C1 segment of cervical spinal cord (tissue), 14 donors: ENCODE measurements at places on chromosomes 2 and 18.

DNA sequence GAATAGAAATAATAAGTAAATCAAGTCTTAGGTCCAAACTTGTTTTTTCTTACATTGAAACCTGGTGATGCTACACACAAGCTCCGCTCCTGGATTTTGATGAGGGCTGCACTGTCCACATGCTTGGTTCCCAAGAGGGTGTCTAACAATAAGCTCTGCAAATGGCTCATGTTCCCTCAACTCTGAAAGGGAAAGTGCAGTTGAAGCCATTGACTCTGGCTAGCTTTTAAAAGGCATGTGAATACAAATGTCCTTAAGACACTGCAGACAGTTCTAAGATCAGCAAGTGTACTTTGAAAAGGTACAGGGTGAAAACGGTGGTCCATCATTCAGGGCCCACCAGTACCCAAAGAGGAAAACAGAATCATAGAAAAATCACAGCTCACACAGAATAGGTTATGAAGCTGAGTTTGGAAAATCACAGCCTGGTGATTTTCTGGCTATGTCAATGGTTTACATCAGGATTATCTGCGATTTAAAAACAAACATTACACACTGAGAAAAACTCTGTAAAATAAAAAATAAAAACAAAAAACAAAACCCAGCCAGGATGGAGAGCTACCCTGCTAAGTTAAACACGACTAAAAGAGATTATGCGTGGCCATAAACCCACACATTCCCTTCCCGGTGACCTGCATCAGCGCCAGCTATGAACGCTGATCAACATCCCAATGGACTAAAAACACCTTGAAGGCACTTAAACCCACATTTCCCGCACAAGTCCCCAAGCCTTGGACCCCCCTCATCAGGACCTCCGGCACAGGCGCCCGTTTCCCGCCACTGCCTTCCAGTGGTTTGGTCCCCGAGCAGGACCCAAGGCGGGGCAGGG lies 554 bp downstream of the PFN4 start:
- DNase-seq, result no peak

GRCh38 chr2:43877782-43878464 lies 39.2 kb downstream of the ABCG8 start:
- peak; percentile 31 for DNase-seq

DNA sequence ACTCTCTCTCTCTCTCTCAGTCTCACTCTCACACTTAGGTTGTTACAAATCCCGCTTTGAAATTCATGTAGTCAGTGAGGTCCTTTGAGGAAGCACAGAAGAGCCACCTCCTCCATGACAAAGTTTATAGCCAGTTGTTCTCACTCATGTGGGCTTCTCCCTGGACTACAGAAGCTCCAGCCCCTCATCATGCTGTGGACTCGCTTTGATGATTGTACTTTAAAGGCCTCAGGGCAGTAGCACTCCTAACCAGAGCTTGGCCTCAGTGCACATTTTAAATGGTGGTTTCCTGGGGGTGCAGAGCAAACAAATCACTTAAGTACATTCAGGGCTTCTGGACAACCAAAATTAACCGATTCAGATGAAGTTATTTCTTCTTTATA lies 115.7 kb downstream of the MTCL1 start:
- no peak for DNase-seq

DNA sequence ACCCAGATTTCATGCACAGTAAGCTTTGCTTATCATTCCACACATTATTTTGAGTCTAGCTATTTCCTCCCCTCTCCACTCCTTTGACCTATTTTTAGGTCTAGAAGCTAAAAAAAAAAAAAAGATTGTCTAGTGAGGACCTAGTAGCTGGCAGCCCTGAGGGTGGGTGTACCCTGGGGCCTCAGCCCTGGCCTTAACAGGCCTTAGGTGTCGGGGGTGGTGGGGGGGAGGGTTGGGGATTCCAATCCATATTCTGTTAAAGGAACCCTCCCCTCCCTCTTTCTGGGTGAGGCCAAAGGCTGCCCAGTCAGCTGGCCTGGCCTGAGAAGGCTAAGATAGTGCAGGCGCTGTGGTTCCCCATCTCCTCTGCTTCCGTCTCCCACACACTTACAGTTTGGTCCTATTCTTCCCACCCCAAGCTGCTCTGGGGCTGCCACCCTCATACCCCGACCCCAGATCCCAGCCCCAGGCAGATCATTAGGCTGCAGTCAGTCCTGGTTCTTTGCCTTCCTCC lies 65.5 kb upstream of the HK2 start:
- DNase-seq, result no peak

DNA sequence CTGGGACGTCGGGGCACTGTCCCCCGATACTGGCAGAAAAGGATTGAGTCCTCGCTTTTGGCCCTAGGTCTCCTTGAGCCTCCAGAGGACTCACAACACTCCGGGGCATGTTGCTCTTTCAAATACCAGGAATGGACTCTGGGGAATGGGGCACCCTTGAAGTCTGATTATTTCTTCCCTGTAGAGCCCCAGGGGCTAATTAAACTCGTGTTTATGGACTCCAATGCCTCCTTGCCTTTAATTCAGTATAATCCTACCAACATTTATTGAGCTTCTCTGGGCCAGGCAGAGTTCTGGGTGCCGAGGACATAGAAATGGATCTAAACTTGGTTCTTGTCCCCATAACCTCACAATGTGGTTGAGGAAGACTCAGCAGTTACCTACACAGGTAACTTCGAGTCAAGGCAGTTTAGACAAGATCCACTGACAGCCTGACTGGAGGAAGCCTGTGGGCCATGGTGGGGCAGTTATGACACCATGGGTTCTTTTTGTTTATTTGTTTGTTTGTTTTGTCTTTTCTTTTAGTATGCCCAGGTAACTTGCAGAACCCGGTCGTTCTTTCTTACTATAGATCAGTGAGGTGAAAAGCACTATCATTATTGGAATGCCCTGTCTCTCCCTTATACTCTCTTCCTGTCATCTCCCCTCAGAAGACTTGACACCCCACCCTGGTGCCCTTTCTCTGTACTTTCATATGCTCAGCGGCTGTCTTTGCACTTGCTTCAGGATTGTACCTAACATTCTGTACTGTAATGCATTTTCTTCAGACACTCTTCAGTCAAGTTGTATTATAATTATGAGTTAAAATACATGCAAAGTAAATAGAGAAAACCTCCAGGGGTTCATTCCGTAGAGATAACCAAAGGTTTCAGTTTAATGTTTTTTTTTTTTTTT lies 3.2 kb downstream of the CFLAR start:
- peak; percentile 46 for DNase-seq

- no peak for DNase-seq
Measured at GRCh38 chr2:162967811-162968210, 129.2 kb upstream of the KCNH7 start.

GRCh38 chr2:105186967-105187498 lies 54.5 kb upstream of the GPR45 start:
- no peak for DNase-seq

DNA sequence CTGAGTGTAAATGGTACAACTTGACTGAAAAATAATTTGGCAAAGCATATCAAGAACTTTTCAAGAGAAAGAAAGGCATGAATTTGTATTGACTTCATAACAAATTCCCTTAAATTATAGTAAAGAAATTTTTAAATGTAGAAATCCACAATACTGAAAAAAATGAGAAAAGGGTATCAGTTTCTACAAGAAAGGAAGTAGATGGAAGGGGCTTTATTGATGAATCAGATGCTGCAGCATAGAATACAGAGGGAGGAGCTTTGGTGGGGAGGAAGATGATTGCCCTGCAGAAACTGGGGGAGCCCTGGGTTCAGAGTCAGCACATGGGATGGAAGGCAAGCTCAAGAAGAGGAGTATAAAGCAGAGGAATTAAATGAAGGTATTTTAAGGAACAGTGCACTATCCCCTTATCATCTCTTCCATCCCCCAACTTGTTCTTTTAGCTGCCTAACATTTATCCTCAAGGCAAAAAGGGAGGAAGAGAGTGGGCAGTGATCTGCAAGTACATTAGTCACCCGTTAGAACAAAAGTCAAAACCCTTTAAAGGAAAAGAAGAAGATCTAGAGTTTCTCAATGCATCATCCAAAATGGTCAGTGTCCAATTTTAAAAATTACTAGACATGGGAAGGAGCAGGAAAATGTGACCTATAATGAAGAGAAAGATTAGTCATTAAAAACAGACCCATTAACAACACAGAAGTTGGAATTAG lies 77.7 kb downstream of the KCTD18 start:
- DNase-seq, result no peak

DNA sequence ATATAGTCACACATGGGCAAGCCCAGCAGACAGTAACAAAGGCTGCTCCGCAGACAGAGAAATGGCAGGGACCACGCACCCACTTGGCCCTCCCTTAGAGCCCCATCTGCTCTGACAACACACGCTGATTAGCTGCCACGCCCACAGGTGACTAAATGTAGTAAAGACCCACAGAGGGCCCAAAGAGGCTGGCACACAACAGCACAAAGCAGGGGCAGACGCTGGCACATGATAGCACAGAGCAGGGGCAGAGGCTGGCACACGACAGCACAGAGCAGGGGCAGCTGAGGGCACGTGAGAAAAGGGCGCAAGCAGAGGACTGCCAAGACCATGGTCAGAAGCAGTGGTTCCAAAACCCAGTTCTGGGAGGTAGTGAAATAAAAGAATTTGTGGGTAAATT lies 10.6 kb downstream of the AFG3L2 start:
- DNase-seq, result no peak

GRCh38 chr18:7980136-7980535 lies 413.0 kb downstream of the PTPRM start:
- no peak for DNase-seq

DNA sequence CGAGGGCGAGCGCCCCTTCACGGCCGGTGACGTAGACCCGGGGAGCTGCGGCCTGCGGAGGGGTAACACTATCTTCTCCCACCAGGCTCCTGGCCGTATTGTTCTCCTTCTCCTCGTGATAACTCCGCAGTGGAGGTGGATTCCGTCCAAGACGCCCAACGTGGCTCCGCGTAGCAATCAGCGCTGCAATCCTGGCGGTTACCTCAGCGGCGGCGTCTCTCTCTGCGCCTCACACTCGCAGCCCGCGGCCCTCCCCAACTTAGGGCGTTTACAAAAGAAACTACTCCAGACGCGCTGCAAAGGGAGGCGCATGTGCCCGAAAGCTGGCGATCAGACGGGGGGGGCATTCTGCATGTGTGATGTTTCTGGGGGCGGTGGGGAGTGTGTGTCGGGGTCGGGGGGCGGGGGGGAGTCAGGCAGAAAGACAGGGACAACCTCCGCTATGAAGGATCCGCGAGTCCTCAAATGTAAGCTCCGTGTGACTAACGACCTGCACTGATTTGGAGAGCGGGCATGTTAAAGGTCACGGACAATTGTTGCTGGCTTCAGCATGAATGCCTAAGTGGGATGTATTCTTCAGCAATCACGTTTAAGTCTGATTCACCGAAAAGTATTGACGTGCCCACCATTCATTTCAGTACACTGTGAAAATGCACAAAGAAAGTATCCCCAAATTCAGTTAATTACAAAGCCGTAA lies 1.3 kb upstream of the ZNF516 start:
- DNase-seq, result no peak

DNA sequence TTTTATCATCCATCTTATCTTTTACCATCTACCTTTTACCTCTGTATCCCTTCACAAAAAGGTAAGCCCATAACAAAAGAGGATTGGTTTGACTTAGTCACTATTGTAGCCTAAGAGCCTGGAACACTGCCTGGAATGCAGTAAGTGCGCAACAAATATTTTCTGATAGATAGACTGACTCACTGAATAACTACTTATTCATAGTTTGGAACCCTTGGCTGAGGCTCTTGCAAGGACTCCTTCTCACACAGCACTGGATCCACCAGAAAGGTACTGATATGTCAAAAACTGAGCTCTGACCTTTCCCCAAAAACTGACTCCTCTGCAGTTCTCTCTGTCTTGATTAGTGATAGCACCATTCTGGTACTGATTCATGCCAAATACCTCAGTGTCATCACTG lies 426.7 kb downstream of the SETBP1 start:
- DNase-seq, result no peak

DNA sequence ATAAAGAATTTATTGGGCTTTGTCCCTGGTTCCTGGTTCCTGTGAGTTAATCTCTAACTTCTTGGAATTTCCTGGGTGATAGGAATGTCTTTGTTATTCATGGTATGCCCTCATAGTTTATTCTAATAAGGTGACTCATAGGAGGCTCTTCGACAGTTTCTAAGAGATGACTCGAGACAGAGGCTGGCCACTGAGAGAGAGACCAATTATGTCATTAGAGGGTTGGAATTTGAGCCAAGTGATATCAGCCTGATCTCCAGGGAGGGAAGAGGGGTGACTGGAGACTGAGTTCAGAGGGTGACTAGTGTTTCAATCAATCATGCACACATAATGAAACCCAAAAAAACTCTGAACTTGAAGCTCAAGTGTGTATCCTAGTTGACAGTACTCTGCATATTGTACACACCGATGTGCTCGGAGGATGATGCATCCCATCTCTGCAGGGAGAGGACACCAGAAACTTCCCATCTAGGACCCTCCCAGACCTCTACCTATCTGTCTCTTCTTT lies 185.7 kb downstream of the MTCL1 start:
- DNase-seq, result no peak

GRCh38 chr2:174683392-174683759 lies 80.9 kb downstream of the CHRNA1 start:
- no peak for DNase-seq

GRCh38 chr2:177320596-177320995 lies 56.1 kb upstream of the NFE2L2 start:
- no peak for DNase-seq

GRCh38 chr18:48140731-48141130 lies 210.3 kb upstream of the SMAD2 start:
- DNase-seq, result no peak
